Stimulated activated CD8-positive, alpha-beta memory T cell treated with anti-CD3 and anti-CD28 coated beads, Interleukin-4, amount 100 ng/mL, for 24 hours (primary cell): ENCODE measurements at places on chromosomes 1 and 21.

- DNase-seq: no peak
These were observed 7.0 kb downstream of the KRTAP15-1 start for GRCh38 chr21:30447056-30447455.

DNA sequence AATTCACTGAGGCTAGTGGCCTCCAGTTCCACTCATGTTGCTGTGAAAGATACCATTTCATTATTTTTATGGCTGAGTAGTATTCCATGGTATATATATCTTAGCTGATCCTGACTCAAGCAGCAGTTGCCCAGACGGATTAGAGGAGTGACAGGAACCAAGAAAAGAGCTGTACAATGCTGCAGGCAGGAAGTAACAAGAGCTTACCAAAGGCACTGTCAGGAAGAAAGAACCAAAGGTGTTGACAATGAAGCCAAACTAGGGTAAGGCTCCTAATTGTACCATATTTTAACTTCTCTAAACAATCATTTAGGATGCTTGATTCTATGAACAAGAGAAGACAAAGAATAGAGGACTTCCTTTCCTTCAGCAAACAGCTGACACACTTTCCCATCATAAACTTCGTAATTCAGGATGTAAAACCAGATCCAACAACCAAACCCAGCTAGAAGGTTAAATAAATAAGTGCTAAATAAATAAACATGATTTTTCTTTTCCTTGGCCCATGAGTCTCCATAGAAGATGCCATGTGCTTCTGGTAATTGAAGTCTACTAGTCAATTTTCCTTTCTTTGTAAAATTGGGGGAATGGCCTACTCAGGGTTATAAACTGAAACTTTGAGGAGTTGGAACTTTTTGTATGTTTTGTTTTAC, 248.2 kb upstream of the SGIP1 start:
- no peak for DNase-seq

- no peak for DNase-seq
These were observed 72.3 kb upstream of the ADAM30 start for GRCh38 chr1:119968601-119969000.

DNA sequence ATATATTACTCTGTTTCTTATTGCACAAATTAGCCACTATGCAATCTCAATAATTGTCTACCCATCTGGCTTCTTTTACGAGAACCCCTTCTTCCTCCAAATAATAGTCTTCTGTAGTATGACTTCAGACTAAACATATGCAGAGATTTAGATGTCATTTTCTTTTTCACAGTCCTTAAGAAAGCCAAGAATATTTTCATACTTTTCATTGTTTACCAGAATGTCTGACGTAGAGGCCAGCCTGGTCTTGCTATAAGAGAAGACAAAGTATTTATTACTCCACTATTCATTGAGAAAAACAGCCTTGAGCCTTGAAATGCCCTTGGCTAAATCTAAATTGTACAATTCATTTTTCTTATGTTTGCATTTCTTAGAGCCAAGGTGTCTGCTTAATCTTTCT, 714.9 kb upstream of the CXADR start:
- no peak for DNase-seq

- DNase-seq: peak; percentile 34
These were observed at the start of gene RIMKLA for GRCh38 chr1:42380586-42381279. Gene RIMKLA, plus strand, starts transcription at chr1:42380792. Its CDS starts 143 bp downstream, at chr1:42380935.

DNA sequence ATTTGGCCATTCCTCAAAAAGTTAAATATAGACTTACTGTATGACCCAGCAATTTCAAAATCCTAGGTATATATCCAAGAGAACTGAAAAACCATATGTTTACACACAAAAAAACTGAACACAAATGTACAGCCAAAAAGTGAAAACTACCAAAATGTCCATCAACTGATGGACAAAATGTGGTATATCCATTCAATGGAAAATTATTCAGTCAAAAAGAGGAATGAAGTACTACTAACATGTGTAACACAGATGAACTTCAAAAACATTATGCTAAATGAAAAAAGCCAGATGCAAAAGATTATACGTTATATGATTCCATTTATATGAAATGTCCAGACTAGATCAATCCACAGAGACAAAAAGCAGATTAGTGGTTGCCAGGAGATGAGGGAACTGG, 8.0 kb downstream of the AIDA start:
- DNase-seq: no peak

DNA sequence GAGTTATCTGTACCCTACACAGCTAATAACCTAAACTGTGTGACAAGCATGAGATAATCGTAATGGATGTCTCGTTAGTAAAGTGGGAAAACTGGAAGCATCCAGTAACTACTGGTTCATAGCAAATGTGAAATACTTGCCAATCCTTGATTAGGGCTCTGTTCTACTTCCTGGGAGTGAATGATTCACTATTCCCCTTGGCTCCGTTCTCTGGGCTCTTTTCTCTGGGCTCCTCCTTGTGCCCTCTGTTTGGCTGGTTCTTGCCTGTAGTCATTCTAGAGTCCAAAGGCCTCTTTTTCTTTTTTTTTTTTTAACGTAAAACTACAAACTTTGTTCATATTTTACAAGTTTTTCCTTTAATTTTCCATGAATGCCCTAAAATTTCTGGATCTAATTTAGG, 465.8 kb upstream of the PLXNA2 start:
- no peak for DNase-seq

GRCh38 chr1:160070243-160071163, 543 bp upstream of the KCNJ10 start:
- peak; percentile 71 for DNase-seq

DNA sequence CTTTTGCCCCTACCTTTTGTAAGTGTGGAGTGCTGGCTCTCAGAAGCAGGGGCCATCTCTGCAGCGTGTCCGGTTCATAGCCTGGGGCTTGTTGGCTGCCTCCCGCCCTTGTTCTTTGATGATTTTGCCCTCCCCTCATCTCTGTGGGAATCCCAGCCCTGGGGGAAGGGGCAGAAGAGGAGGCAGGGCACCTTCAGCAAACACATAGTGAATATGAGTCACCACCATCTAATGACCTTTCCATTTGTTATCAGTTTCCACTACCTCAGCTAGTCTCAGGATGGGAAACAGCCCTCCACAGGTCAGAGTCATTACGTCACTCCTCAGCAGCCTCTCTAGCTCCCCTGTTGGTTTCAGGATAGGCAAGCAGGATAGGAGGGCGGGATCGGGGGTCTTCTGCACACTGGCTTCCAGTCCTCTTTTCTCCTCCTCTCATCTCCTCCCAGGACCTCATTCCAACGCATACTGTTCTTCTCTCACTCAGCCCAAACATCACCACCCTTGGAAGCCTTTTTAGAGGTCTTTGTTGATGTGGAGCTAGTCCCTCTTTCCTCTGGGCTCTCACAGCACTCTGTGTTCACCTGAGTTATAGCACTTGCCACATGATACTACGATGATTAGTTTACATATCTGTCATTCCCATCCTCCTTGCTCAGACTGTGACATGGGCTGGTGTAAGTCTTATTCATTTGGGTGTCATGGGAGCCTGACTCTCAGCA, 15.8 kb downstream of the GADD45A start:
- DNase-seq: no peak

DNA sequence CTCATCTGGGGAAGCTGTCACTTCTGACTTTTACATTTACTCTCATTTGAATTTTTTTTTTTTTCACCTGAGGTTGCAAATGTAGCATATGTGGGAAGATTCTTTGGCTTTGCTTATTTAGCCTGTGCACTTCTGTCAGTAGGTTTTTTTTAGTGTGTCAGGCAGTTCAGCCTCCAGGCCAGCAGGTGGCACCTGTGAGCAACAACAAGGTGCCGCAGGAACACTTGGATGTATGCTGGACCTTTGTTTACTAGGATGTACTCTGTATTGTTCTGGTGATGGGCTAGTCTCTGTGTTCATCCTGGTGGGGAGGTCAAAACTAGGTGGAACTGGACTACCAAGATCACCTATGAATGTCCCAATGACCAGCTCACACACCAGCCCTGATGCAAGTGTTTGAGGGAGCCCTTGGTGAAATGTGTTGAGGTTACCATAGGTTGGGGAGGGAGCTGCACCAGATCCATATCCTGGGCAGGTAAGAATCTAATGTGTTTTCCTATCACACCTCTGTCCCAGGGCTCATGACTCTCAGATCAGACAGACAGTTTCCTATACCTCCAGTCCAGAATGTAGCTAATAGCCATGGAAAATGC, 618.2 kb downstream of the BRINP3 start:
- no peak for DNase-seq

- DNase-seq: no peak
These were observed 64.9 kb downstream of the EVA1C start for GRCh38 chr21:32477424-32477745.

- no peak for DNase-seq
These were observed 24.5 kb upstream of the GJA5 start for GRCh38 chr1:147784941-147785340.

- DNase-seq: no peak
These were observed 24.4 kb upstream of the HUNK start for GRCh38 chr21:31848326-31848985.

DNA sequence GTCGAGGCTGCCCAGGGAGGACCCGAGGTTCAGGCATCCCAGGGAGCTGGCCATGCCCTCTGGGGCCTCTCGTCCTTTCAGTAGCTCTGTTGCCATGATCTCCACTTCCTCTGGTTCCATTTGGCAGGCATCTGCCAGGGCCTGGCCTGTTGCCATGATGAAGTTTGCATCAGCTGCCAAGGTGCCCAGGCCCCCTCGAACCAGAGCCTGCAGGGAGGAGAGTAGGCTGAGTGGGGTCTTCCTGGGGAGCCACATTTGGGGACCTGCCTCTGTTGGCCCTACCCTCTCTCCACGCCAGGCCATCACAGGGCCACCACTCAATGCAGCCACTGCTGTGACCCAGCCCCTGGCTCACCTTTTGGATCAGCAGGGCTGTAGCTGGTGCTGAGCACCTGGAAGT, 16.4 kb upstream of the KIF21B start:
- DNase-seq: no peak

DNA sequence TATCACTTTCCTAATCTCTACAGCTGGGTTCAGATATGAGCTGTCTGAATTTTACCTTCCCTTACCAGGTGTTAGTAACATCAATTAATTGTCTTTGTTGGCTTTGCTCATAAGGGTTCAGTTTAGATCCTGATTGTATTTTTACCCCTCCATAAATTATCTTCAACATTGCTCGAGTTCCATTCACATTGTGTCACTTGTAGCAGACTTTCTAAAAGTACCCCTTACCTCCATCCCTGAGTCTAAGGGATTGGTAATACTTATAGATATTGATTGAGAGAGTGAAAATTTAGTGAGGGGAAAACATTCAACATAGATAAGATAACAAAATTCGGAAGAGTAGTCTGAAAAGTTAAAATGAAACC, 7.3 kb downstream of the RASAL2 start:
- DNase-seq: no peak

DNA sequence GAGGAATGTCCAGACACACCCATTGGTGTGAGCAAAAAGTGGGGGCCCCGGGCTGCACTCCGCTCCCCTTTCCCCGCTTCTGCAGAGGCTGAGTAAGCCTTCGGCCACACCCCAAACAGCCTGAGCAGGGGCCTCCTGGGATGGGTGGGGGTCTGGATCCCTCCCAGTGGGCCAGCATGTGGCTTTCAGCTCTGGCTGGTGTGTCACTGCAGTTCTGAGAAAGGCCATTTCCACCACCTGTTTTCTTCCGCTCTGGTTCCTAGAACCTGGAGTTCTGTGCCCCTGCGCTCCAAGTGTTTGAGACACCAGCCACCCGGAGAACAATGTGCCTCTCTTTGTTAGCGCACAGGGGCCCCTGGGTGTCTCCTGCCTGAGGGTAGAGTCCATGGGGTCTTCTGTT, 30.9 kb downstream of the SLC37A1 start:
- DNase-seq: no peak

DNA sequence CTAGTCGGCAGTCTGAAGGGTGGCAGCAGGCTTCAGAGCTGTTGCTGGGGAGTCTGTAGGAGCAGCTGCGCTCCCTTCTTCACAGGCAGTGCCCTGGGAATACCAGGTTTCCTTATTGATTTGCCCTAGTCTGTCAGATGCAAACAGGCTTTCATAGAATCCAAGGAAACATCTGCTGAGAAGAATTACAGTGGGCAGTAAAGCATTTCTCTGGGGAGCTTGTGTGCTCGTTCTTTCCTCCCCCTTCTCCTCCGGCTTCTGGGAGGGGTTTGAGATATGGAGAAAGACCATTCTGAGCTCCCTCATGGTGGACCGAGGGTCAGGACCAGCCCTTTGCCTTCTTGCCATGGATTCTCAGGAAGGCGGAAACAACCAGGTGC, 25.4 kb upstream of the PARP1 start:
- DNase-seq: no peak

- DNase-seq: no peak
These were observed 54.4 kb upstream of the ACOT11 start for GRCh38 chr1:54493608-54494007.

DNA sequence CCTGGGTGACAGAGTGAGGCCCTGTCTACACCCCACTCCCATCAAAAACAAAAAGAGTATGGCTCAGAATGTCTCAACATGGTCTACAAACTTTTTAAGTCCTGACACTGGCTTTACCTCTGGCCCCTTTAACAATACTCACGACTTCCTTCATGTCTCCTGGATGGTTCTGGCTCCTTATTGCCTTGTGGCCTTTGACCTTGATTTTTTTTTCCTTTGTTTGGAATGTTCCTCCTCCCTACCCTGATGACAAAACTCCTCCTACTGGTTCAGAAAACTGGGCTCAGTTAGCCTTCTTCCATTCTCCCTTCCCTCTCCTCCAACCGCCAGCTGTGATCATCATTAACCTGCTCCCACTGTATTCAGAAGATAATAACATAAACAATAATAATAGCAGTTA, 4.6 kb upstream of the SOAT1 start:
- no peak for DNase-seq

DNA sequence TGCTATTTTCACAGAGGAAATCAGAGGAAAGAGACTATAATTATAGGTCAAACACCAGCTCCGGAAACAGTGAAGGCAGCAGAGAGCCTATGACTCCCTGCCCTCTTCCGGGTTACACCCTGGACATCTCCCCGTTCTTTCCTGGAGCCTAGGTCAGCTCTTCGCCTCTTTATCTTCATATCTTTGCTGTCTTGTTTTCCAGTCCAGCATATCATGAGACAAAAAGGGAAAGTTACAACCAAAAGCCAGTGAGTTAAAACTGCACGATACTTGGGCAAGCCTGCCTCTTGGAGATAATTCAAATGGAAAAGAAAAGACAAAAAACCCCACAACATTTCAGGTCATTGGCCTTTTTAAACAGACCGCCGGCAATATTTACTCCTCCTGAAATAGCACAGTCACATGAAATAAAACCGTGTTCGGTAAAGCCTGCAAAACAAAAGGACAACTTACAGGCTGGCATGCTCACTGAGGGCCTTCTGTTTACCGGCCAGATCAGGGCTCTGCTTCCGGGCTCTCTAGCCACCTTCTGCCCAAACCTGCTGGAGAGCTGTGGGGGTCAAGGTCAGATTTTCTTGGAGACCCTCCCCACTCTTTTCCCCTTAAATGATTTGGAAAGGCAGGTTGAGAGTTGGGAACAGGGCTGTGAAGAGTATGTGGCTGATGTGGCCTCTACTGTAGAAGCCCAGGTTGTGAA, 42.8 kb upstream of the PPP2R5A start:
- DNase-seq: no peak

GRCh38 chr1:191929383-191929782, 228.9 kb upstream of the RGS18 start:
- DNase-seq: no peak

GRCh38 chr21:34365809-34366208, 2.0 kb downstream of the KCNE2 start:
- DNase-seq: no peak

GRCh38 chr1:221515496-221515895, 226.4 kb downstream of the DUSP10 start:
- DNase-seq: no peak

GRCh38 chr1:54107131-54107530, 45.7 kb downstream of the CDCP2 start:
- DNase-seq: no peak

GRCh38 chr1:28887419-28887834, 26.9 kb upstream of the EPB41 start:
- DNase-seq: peak; percentile 29

- no peak for DNase-seq
These were observed 15.2 kb downstream of the GIPC2 start for GRCh38 chr1:78060857-78061563.
